ENCODE measurements at places on chromosomes 7 and 10.

DNA sequence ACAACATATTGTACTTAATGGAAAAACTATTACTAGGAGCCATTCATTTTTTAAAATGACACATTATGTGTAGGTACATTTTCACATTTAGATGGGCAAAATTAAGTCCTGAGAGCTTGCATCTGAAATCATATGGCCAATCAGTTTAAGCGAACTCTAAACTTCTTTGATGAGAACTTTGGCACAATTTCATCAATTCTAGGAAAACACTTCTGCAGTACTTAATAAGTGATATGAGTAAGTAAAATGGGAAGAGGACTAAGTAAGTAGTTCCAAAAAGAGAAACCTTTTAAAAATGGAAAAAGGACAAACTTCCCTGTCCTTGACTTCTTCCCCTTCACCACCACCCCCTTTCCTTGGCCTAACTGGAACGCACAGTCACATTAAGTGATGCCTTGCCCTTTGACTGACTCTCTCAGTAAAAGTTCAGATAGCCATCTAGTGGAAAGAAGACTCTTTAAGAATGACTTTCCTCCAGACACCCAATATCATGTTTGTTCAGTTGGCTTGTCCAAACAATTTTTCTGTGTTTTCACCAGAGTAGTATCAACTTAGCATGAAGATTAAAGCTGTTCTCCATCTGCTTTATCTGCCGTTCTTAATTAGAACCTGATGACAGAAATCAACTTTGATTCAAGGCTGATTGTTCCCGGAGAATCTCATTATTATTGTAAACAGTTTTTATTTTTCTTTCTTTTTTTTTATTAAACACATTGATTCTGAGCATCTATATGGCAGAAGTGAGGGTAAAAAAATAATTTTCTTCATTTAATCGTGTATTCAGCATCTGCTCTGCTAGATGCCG lies 45.1 kb downstream of the CNNM2 start:
- DNase-seq: no peak

GRCh38 chr10:88895250-88895649 lies 15.2 kb downstream of the STAMBPL1 start:
- no peak for DNase-seq

GRCh38 chr10:79081353-79082034 lies 12.7 kb downstream of the ZMIZ1 start:
- no peak for DNase-seq

DNA sequence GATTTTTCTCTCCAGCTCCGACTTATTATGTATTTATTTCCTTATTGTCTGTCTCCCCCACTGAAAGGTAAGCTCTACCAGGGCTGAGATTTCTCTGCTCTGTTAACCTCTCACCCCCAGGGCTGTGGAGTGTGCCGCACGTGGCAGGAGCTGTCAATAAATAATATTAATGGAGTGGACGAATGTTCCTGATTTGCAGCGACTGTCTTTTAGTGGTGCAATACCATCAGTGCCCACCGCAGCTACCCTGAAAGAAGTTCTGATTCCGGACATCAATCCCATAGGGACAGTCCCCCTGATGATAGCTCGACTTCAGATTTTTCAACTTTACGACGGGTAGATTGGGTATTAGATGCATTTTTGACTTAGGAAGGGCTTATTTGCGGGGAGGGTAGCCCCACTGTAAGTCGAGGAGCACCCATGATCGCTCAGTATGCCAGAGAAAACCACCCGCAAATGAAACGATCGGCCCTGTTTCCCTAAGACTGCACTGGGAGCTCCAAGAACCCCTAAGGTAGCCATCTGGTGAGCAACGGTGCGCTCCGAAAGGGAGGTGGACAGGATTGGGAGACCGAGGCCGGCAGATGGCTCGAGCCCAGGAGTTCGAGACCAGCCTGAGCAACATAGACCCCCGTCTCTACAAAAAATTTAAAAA lies 986 bp upstream of the PPP2R2D start:
- peak; percentile 65 for DNase-seq

GRCh38 chr7:3294432-3295100 lies 6.5 kb upstream of the SDK1 start:
- peak; percentile 47 for DNase-seq

- DNase-seq: no peak
Measured at GRCh38 chr7:133931053-133931452, 196.1 kb upstream of the LRGUK start.

- no peak for DNase-seq
Measured at GRCh38 chr10:474406-474805, 215.1 kb downstream of the DIP2C start.

GRCh38 chr7:5703572-5704533 lies 77.6 kb downstream of the RNF216 start:
- no peak for DNase-seq

GRCh38 chr10:16182144-16182543 lies 254.7 kb upstream of the PTER start:
- DNase-seq: no peak

DNA sequence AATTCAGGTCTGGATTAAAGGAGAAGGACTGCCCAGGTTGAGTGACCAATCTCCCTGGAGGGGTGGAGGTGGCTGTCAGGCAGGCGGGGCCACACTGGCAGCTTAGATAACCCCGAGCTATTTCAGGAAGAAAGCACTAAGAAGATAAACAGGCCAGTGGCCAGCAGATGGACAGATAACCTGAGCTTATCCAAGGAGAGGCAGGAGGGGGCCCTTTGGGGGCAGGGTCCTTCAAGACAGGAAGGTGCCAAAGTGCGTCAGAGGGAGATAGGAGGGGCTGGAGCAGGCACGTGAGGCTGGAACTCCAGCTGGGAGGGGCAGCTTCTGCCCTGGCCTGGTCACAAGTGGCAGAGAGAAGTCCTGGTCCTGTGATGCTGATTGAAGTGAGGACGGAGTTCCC lies 29.8 kb upstream of the PODXL start:
- no peak for DNase-seq

- DNase-seq: no peak
Measured at GRCh38 chr7:66683770-66684123, 55.1 kb downstream of the KCTD7 start.

- DNase-seq: no peak
Measured at GRCh38 chr7:6558837-6559236, 7.6 kb upstream of the GRID2IP start.

DNA sequence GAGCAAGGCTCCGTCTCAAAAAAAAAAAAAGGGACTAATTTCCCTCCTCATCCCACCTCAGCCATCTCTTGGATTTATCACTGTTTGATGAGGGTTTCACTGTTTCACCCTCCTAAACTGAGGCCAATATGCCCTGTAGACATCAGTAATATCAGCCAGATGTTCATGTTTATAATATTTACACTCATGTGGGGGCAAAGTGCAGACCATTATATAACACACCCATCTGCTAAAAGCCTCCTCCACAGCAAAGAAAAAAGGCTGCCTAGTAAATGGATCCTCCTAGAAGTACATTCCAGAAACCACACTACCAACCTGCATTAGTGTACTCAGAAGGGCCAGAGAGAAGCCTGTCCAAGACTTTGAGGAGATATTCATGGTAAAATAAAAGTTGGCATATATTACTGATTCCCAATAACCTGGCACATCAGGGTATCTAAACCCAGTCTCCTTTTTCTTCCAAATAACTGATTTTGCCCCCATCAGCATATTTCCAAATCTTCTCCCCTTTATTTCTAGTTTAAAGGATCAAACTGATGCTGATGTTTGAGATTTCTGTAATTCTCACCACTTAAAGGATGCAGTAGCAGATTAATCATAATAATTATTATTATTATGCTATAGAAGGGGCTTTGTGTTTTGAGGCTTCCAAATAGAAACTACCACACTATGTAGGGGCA lies 55.1 kb downstream of the LGI1 start:
- DNase-seq: no peak

- DNase-seq: no peak
Measured at GRCh38 chr7:47441796-47442604, 139.9 kb downstream of the TNS3 start.

DNA sequence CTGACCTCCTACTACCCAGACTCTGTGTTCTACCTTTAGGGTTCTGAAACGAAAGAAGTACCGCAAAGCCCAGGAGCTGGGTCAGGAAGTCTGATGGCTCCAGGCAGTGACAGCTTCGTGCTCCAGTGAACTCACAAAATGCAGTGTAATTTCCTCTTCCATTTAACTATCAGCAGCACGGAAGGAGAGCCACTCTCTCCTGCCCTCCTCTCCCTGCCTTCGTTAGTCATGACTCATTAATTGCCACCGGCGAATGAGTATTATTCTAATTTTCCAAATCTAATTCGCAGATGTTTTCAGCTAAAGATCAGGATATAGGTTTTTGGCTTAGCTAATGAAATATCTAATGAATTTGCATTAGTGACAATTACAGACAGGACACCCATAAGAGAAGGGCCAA lies 1262.0 kb downstream of the TYW1 start:
- DNase-seq: peak; percentile 81

DNA sequence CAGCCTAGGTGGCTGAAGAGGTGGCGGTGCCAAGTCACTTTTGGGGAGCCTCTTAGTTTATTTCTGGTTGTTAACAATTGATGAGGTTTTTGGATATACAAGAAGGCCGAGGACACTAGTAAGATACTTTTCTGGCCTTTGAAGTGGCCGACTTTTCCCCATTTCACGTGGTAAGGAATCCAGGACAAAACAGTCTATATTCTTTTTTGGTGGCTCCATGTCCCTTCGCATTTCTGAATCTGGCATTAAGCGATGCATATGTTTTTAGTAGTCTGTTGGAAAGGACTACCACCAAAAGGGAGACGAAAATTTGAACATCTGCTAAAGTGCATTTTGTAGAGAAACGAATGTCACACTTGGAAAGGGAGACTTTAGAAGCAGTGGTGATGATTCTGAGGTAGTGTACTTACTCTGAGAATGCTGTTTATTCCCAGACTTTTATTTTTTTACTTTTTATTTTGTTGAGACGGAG lies 1.5 kb downstream of the MLLT10 start:
- no peak for DNase-seq

- DNase-seq: no peak
Measured at GRCh38 chr7:158286210-158286609, 301.4 kb downstream of the PTPRN2 start.

GRCh38 chr7:83947260-83947659 lies 247.3 kb downstream of the SEMA3A start:
- no peak for DNase-seq

DNA sequence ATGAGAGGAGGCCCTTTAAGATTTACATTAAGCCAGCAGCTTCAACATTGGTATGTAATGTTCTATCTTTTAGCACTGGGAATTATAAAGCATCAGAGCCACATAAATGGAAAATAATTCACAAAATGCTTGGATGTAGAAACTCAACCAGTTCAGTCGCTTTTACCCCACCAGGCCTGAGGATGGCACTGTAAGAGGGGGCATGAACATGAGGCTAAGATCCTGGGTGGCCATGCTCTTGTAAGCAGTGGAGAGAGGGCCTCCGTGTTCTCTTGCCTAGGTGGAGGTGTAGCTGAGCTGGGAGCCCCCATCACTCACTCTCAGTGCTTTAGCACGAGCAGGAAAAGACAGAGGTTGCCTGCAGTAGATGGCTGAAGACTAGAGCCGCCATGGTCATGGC lies 238.8 kb downstream of the FANK1 start:
- DNase-seq: no peak

DNA sequence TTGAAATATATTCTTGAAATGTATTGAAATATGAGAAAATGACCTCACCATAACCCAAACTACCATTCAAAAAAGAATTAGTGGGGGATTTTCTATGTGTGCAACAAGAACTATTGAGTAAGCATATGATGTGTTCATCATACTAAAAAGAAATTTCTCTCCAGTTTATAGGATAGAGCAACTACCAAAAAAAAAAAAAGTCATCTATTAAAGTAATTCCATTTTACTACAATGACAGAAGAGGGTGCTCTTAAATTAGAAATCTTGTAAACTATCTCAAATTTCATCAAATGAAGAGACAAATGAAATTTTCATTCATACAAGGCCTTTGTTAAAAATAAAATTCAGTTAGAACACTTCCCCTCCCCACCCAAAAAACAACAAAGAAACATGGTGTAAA lies 195.4 kb upstream of the PLXDC2 start:
- DNase-seq: no peak

DNA sequence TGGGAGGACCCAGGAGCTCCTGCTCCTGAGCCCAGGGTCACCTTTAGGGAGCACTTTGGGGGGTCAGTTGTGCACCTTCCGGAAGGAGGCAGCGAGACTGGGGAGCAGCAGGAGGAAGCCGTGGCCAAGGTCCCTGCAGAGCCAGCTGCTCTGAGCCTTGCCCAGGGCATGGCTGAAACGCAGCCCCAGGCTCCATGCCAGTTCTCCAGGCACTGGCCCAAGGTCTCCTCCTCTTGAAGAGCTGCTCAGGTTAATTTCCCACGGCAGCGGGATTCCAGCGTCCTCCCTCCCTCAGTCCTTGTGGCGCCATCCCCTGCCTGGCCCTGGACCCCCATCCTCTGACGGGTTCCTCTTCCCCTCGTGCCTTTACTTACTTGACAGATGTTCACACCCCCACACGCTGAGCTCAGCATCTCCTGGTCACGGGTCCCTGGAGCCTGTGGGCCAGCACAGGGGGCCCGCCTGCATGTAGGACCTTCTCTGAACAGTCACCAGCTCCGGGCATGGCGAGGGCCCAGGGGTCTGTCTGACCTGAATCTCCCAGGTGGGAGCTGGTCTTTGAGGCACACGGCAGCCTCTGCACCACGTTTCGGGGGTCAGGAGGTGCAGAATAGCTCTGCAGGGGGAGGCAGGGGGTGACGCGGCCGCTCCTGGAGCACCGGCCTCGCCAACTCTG lies 16.7 kb upstream of the CFAP46 start:
- no peak for DNase-seq

GRCh38 chr10:71205468-71205867 lies 6.9 kb upstream of the UNC5B start:
- DNase-seq: no peak

DNA sequence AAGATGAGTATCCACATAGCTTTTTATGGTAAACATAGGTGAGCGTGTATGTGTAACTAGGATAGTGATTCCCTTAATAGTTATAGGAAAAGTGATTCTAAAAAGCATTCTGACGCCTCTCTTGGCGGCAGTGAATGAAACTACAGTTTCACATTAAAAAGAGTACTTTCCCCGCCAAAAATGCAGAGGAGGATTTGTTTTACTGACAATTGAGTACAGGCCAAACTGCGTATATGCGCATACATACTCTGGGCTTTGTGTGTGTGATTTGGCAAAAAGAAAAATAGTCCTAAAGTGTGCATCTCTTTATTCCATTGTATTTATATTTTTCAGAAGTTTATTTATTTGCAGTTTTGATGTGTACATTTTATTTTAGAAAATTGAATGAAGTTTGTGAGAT lies 10.3 kb downstream of the CUL1 start:
- no peak for DNase-seq

All from kidney (tissue), 22 donors.